ENCODE measurements at places on chromosomes 6 and 20.

- no peak for DNase-seq
These were observed 170.2 kb downstream of the HAO1 start for GRCh38 chr20:7770046-7770445.

DNA sequence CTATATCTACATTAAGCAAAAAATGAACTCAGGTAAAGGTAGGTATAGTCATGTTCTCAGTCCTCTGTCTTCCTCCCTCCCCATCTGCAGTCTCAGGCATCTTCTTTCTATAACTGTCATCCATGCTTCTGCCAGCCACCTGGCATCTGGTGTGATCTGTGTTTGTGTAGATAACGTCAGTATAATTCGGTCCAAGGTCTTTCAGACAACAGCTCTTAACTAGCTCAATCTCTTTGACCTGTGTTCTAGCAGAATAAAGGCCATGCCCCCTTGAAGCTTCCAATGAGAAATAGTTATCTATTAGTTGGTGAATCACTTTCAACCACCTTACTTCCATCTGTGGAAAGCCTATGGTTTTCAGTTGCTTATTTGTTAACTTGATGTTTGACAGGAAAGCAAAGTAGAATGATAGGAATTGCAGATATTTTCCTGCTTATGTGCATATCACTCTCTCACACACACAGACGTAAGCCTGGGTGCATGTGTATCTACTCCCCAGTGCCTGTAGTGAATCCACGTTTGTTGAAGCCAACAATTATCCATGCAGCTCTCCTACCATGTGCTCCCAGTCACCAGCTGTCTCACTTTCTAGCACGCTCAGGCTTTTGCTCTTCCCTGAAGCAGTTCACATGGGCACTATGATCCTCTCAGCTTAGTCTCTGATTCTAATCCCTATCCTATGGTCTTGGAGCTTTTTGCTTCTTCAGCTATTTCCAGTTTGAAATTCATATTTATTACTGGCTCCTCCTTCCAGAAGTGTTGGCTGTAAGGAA lies 433.7 kb upstream of the MANEA start:
- no peak for DNase-seq

DNA sequence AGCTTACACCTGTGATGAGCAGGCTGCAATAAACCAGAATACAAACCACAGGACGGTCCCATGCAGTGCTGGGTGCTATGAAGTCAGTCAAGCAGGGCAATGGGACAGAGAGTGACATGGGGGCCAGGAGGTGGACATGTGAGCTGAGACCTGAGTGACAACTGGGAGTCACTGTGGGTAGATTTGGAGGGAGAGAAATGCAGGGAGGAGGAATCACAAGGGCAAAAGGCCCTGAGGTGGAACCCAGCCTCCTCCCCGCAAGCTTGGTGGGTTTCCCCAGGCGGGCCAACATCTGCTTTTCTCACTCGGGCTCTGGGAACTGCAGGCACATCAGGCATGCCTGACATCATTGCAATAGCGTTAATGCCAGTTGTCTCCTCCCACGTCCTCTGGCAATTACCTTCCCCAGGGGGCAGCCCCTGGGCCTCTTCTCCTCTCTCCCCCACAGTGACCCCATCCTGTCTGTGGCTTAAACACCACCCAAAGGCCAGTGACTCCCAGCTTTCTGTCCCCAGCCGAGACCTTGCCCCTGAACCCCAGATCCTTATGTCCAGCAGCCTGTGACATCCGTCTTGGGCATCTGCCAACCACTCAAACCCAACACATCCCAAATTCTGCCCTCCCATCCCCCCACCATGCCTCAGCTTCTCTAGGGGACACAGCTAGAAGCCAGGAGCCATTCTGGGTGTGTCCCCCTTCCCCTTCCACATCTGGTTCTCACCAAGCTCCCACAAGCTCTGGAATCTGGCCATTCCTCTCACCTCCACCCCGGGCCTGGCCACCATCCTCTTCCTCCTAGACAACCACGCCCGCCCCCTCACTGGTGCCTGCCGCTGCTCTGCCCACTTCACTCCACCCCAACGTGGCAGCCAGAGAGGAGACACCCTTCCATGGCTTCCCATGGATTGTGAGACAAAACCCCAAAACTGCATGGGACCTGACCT lies 28.2 kb downstream of the PDRG1 start:
- DNase-seq, result no peak

DNA sequence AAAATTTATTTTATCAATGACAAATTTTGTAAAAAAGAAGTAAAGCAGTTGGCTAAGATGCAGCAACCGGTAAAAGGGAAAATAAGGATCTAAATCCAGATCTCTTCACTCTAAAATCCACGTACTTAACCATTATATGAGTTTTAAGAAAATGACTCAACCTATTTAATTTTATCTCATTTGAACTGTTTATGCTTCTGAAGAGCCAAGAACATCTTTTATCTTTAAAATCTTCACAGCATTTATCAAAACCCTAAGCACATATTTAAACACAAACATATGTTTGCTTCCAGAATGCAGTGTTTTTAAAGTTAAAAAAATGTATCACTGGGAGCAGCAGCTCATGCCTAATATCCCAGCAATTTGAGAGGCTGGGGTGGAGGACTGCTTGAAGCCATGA lies 339.2 kb downstream of the NKAIN2 start:
- DNase-seq, result no peak

DNA sequence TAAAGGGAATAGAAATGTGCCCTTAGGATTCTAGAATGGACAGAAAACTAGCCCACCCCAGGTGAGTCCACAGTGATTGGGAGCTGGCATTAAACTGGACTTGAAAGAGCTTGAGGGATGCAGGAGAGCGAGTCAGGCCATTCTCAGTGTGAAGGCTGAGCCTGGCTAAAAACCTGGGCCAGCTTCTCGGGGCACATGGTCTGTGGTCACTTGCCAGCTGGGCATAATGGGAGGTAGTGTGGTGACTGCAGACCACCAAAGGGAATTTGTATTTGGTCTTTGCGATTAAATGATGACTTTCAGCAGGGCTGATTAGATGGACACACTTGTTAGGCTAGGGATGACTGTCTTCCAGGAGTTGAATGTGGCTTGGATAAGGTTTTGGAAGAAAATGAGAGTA lies 71.3 kb downstream of the TULP4 start:
- DNase-seq, result no peak

DNA sequence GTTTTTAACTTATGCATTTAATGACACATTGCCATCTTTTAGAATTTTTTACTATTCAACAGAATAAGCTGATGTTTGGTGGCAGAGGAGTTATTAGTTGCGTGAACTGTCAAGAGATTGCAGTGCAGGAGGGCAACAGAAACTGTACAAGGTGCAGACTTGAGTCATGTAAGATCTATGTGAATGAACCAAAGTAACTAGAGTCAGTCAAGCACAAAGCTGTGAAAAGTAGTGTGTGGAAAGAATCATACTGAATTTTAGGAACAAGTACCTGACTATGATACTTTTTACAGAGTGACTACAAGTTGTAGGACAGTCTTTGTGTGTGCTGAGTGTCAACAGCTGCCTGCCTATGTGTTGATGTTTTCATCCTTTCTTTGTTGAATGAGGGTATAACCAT lies 2.7 kb upstream of the C6orf163 start:
- DNase-seq, result no peak

- DNase-seq, result no peak
These were observed 176.7 kb downstream of the HACE1 start for GRCh38 chr6:104682722-104683643.

DNA sequence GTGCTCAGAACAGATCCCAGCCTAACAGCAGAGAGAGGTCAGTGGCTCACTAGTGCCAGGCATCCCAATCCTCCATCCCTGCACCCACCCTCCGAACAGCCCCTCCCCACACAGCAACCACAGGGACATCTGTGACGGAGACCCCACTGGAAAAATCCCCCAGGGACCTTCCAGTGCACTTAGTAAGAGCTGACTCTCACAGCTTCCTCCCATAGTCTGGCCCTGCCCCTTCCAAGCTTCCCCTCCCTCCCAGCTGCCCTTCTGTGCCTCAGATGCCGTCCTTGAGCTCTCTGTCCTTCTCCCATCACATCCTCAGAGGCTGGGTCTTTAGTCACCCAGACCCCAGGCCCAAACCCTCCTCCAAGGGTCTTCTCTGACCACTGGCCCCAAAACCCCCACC lies 9.7 kb upstream of the THBS2 start:
- no peak for DNase-seq

DNA sequence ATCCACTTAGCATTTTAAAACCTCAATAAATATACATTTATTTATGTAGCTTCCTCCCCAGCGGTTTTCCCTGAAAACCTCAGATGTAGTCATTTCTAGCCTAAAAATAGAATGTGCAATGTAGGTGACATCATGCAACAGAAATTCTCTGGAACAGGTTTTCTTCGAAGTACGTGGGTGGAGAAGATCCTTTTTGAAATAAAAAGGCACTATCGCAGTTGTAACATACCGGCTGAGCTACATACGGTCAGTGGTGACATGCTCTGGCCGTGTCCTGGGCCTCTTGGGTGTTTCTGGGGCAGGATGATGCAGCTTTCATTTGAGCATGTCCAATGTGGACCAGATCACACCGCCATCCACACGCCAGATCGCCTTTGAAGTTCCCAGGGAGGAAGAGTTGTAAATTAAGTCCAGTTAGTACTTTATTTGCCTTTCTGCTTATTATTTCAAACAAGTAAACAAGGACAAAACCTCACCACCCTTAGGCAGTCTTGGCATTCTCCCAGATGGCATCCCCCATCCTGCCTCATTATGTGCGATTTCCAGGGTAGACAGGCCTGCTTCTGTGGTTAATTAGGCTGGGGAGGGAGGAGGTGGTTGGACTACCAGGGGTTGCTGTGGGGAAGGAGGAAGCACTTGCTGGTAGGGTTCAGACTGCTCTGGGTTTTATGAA lies 109.5 kb upstream of the CLDN20 start:
- DNase-seq, result no peak

- DNase-seq, result no peak
These were observed 239.9 kb upstream of the CEP162 start for GRCh38 chr6:84467296-84467695.

DNA sequence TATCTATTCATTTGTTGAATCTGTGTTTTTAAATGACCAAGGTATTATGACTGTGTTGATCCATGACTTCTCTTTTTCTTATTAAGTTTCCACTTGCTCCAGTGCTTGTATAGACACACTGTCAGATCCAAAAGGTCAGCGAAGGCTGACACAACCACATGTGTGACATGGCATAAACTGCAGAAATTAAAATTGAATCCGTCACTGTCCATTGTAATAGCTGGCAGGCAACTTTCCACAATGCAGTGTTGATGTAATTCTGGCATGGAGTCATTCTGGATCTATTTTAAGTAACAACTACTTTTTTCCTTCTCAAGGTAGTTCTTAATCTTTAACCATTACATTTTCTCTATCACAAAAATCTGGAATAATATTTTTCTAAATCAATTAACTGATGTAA lies 145.3 kb downstream of the AIG1 start:
- no peak for DNase-seq

- DNase-seq, result no peak
These were observed 137.3 kb downstream of the CCDC170 start for GRCh38 chr6:151630991-151631655.

GRCh38 chr20:62239278-62239879 lies 1.1 kb downstream of the OSBPL2 start:
- DNase-seq, result no peak

GRCh38 chr6:54308289-54308985 lies at the start of gene TINAG:
TINAG (plus strand) TSS chr6:54308441; CDS start chr6:54308551, 110 bp downstream.
- no peak for DNase-seq

DNA sequence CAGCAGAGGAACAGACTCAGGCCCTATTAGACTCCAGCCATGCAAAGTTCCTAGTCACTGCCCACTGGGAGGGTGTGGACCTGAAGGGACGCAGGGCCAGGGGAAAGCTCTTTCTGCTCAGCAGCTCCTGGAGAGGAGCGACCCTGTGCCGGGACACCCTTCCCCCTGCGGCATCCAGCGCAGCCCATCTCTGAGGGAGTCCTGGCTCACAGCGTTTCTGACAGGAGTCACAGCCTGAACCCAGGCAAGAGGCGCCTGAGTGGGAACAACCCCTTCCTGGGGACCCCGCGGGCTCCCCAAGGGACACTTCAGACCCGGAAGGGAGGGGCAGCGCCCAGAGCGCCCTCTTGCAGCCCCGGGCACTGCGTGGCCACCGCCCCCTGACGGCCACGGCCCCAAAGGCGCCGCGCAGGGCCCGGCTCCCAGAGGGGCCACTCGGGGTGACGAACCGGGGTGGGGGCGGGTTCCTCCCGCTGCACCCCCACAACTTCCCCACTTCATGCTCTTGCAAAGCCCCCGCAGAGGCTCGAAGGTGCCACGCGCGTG lies 862 bp downstream of the UCKL1 start:
- no peak for DNase-seq

GRCh38 chr20:55685841-55686240 lies 319.5 kb downstream of the CBLN4 start:
- no peak for DNase-seq

DNA sequence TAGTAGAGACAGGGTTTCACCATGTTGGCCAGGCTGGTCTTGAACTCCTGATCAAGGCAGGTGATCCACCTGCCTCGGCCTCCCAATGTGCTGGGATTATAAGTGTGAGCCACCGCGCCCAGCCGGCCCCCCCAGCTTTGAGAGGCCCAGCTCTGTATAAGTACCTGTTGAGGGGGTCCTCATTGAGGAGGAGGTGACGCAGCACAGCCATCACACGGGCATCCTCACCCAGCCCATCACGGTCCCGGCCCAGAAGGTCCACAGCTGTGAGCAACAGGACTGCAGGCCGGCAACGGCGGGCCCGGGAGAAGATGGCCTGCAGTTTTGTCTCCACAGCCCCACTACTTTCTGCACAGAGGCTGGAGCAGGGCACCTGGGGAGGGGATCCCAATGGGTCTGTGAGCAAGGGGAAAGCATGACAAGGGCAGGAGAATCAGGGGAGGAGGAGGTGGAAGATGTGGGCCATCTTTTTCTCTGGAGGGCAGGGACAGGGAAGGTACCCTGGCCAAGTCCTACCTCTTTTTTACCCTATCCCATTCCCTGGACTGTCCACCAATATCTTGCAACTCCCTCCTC lies 7.7 kb downstream of the GNMT start:
- DNase-seq, result no peak

- DNase-seq, result no peak
These were observed 613.6 kb downstream of the UTRN start for GRCh38 chr6:144898741-144899140.

- DNase-seq, result no peak
These were observed 304.4 kb downstream of the PREX1 start for GRCh38 chr20:48523191-48523995.

All from KG1 (cell line).